NCI-H1417 (cell line): ENCODE measurements at places on chromosomes 3 and 15.

DNA sequence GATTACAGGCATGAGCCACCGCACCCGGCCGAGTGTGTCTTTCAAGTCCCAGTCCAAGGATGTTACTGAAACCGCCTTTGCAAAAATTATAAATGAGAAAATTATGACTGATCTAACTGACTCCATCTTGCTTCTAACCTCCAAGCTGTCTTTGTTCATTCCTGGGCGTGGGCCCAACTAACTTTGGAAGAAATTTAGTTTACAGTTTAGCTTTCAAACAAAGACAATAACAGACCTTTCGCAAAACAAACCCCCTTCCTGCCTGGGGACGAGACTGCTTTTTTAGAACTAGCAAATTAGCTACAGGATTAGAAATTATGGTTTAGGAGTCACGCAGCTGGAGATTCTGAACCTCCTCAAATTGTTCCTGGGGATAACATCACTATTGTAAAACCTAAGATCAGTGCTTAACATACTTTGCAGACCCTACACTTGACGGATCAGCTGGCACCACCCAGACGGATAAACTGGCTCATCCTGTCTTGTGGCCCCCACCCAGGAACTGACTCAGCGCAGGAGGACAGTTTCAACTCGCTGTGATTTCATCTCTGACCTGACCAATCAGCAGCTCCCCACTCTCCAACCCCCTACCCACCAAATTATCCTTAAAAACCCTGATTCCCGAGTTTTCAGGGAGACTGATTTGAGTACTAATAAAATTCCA is 23.8 kb downstream of the NANOGP8 start:
- DNase-seq, result no peak

- DNase-seq, result no peak
Measured at GRCh38 chr3:133367956-133368355, 31.9 kb upstream of the BFSP2 start.

DNA sequence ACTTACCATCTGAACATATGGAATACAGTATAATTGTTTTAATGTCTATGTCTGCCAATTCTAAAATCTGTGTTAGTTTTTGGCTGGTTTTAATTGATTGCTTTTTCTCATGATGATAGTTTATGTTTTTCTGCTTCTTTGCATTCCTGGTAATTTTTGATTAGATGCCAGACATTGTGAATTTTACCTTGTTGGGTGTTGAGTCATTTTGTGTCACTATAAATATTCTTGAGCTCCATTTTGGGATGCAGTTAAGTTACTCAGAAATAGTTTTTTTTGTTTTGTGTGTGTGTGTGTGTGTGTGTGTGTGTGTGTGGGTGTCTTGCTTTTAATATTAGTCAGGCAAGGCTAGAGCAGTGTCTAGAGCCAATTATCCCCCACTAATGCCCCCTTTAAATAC is 818.8 kb upstream of the NR2F2 start:
- no peak for DNase-seq

DNA sequence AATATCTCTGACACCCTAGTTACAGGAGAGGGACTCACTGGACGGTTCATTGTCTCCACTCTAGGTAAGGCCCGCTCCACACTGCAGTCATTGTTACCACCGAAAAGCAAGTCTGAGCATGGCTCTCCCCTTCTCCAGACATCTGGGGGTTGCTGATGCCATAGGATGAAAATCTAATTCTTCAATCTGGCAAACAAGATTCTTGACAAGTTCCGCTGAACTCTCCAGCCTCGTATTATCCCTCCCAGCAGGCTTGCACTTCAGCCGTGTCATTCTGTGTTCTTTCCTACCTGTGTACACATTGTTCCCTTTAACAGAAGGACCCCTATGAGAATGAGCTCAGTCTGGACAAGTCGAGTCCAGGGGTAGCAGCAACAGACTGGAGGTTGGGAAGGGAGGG is 152.3 kb upstream of the NR2E3 start:
- no peak for DNase-seq

GRCh38 chr15:49121901-49122300 is 33.5 kb downstream of the COPS2 start:
- no peak for DNase-seq

DNA sequence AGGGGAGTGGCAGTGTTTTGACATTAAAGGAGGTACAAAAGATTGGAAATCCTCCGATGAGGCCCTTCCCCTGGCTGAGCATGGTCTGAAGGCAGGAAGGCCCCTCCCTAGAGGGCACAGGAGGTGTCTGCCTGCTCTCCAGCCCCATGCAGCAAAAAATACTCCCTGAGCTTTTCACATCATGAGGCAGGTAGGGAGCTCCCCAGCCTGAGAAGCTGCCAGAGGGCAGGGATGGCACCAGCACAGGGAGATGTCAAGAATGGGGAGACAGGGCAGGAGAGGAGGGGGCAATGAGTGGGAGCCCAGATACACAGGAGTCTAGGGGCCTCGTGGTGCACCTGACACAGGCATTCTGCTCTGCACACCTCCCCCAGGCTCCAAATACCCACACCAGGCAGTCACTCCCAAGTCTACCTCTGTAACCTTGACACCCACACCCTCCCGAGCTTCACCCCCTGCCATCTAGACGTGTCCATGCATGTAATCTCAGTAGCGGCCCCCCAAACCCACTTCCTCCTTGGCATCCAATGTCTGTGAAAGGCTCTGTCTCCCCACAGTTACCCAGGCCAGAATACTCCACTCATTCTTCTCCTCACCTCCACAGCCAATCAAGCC is 22.9 kb downstream of the GRAMD2A start:
- no peak for DNase-seq

- DNase-seq, result peak; percentile 58
Measured at GRCh38 chr3:38137615-38138348, 679 bp upstream of the MYD88 start.

DNA sequence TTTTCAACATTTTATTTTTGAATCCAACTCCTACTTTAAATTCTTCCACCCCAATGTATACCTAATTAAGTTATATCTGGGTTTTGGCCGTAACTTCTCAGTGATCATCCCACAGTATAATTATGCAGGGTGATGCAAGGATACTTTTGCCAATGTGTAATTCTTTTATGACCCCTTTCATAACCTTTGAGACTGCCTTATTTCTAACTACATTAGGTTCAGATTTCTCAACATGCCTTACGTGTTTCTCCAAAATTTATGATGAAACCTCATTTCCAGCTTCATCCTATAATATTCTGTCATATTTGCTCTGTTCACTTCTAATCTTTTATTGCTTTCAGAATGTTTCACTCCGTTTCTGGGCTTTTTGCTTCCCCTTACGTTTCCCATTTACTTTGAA is 1229.6 kb upstream of the ALCAM start:
- no peak for DNase-seq

- DNase-seq, result no peak
Measured at GRCh38 chr3:135944831-135945230, 20.7 kb upstream of the PPP2R3A start.

DNA sequence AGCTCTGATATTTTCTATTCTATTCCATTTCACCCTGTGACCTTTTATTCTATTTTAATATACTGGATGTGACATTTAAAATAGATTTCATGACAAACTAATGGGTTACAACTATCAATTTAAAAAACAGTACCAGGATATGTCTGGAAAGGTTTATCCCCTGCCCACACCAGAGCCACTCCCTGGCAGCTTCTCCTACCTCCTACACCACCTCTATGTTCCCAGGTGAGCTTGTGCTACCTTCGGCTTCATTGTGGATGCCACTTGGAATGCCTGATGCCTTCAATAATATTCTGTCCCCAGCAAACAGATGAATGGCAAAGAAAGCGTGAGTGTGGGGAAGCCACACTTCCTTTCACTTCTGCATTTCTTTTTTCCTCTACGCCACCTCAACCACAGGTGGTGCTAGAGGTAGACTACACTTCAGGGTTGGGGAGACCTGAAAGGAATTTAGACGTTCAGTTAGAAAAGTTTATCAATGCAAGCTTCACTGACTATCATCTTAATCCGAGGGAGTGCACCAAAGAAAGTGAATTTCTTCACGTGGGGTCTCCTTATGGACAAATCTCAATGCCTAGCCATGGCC is 213.0 kb downstream of the SSR3 start:
- DNase-seq, result no peak

DNA sequence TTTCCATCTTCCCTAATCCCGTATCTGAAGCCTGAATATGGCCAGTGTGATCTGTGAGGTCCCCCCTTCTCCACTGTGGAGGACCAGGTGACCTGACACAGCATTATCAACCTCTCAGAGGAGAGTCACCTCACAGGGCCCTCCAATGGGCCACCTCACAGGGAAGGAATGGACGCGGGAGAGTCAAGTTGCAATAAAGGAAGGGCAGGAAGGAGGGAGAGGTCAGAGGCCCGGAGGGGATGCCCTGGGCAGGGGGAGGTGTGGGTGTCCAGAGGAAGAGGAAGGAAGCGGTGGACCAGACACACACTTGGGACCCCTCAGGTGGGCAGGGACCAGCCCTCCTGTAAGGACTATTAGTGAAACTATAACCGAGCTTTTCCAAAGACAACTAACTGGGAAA is 14.6 kb upstream of the LRRC15 start:
- no peak for DNase-seq

- DNase-seq, result no peak
Measured at GRCh38 chr3:178257491-178257890, 278.7 kb upstream of the KCNMB2 start.

- no peak for DNase-seq
Measured at GRCh38 chr3:38313263-38313662, 31.2 kb downstream of the SLC22A14 start.

DNA sequence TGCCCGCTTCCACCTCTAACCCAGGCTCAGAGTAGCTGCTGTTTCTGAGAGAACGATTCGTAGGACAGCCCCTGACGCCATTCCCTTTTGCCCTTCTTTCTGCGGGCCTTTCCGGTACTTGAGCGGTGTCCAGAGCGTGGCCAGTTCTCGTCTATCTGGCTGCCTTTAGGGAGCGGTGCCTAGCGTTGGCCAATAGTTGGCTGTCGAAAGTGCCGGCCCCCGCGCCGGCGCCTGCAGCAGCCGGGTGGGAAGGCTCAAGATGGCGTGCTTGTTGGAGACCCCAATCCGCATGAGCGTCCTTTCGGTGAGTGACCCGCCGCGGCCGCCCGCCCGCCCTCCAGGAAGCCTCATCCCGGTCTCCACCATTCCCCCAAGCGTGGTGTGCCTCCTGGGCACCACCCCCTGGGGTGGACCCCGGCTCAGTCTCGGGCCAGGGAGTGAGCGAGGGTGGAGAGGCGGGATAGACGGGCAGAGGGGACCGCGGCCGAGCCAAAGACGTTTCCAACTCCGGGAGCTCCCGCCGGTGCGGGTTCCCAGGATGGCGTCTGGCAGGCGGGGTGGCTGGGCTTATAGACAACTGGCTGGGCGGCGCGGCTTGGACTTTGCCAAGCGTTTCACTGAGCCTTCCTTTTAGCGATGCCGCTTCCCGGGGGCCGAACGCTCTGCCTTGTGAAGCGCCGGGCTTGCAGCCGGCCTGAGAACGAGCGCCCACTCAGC is at the start of gene ARMC8:
TSS of gene ARMC8 (plus strand) at position 6 of the 717 bp plus-strand sequence. CDS start at position 260, 254 bp downstream.
- DNase-seq, result peak; percentile 93

DNA sequence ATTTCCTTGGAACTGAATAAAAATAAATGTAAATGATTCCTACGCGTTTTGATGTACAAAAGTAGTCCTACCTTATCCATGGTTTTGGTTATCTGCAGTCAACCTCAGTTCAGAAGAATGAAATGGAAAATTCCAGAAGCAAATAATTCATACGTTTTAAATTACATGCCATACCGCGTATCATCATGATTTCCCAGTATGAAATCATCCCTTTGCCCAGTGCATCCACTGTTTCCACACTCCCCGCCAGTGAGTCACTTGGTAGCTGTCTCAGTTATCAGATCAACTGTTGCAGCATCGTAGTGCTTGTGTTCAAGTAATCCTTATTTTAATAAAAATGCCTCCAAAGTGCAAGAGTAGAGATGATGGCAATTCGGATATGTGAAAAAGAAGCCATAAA is 9.1 kb upstream of the MFSD1 start:
- no peak for DNase-seq

DNA sequence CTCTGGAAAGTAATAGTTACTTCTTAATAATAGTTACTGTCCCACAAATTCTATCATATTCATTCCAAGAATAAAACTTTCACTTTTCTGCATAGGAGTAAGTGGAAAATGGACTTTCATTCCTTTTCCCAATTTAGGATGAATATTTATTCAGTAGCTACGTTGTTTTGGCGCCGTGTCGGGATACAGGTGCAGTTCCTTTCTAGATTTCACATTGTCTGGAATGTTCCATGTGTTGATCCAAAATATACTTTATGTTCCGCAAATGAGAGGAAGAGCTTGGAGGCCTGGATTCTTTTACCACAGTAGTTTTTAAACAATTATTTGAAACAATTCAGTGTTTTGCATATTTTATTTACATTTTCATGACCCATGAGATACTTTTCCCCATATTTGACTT is 22.8 kb upstream of the PPARG start:
- DNase-seq, result no peak

- no peak for DNase-seq
Measured at GRCh38 chr3:33030802-33031201, 66.1 kb downstream of the GLB1 start.

- no peak for DNase-seq
Measured at GRCh38 chr3:113165841-113166240, 45.5 kb upstream of the BOC start.

DNA sequence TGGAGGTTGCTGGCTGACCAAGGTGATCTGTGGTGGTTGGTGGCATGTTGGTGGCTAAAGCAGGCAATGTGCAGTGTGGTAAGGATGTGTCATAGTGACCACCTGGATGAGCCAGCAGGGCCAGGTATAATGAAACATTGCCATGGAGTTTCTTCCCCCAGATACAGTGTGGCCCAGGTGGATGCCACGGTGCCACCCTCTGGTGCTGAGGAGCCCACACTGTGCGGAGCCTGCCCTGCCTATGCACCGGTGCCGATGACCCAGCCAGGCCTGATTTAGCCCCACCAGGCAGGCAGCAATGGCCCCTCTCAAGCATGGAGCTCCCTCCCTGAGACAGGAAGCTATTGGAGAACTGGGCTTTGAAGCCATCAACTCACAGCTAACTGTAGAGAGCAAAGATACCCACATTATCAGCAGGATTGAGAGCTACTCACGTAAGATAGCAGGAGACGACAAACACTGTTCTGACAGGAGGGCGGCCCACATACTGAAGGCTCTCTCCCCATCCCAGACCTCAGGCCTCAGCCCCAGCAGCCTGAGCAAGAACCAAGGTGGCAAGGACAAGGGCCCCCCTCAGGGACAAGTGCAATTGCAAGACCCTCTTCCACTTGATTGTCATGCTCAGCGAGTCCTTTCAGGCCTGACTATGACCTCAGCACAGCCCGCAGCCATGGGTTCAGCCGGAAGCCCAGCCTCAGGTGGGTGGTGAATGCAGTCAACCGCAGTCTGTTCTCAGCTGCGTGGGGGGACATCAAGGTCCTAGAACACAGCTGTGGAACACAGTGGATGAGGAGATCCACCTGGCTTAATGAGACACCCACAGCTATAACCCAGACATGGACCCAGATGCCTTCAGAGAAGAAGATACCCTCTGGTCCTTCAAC is 82.8 kb upstream of the CDV3 start:
- no peak for DNase-seq

- DNase-seq, result no peak
Measured at GRCh38 chr3:58044691-58045483, 36.7 kb downstream of the FLNB start.

DNA sequence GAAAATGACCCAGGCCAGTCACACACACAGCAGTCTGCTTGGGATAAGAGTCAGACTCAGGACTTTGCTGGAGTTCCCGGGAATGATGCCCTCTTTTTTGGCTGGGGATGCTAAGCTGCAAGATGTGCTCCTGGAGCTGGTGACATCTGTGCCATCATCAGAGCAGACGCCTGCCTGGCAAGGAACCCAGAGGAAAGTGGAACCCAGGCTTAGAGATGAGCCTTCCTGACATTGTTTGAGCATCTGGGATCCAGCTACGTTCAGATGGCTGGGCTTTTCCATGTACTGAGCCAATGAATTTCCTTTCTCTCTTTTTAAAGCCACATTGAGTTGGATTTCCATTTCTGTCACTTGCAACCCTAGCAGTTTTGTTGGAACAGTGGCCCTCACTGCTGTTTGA is 53.3 kb downstream of the EBLN2 start:
- no peak for DNase-seq
